Esophagus muscularis mucosa (tissue), 4 donors: ENCODE measurements at places on chromosomes 3 and 15. TPM values are rescaled to one million over a fixed set of nuclear protein-coding genes. Genes with fewer than 3 reads are reported as not detected.

The CAPN3 gene
- total RNA-seq = 2.3 TPM

The ABHD6 gene
- 18.8 TPM for total RNA-seq

- DNase-seq = no peak
These were observed 16.5 kb upstream of the LAMP3 start for GRCh38 chr3:183178833-183179549.

DNA sequence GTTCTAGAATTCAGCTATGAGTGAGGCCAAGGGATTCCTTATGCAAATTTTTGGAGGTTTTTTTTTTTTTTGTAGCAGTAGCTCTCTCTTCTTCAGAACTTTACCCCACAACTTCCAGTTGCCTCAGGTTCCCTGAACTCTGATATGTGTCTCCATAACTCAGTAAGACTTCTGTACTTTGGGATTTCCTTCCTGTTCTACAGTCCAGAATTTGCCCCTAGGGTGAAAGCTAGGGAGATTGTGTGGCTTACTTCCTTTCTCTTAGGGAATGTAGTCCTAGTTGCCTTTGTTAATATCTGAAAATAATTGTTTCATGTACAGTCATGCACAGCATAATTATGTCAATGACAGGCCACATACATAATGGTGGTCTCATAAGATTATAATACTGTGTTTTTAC is 30.8 kb downstream of the LRRC28 start:
- DNase-seq = no peak
